Occipital lobe (tissue), 3 donors: ENCODE measurements at places on chromosomes 2 and 18. TPM values are rescaled to one million over a fixed set of nuclear protein-coding genes. Genes with fewer than 3 reads are reported as not detected.

The PSTPIP2 gene
- total RNA-seq = 1.6 TPM

The ANKRD29 gene
- total RNA-seq = 1.2 TPM

The CBLN2 gene
- 39.3 TPM for total RNA-seq

The SLC30A3 gene
- 0.47 TPM for total RNA-seq

The CLEC4F gene
- total RNA-seq = not detected

The DUSP19 gene
- total RNA-seq = 19.3 TPM

The MFSD6 gene
- total RNA-seq = 45.1 TPM

The SLC14A1 gene
- total RNA-seq = 4.1 TPM

The PRSS56 gene
- not detected for total RNA-seq

The C1GALT1C1L gene
- total RNA-seq = not detected

The ALMS1 gene
- 76.0 TPM for total RNA-seq

The POTEJ gene
- total RNA-seq = not detected

The CCT4 gene
- total RNA-seq = 204 TPM

The DSG4 gene
- total RNA-seq = not detected

The CPLX4 gene
- not detected for total RNA-seq

The ERLEC1 gene
- 62.5 TPM for total RNA-seq

The DES gene
- 2.3 TPM for total RNA-seq

The ZNF385B gene
- 18.4 TPM for total RNA-seq

The DSG1 gene
- total RNA-seq = 0.16 TPM

The SERPINB3 gene
- total RNA-seq = not detected

The MYOM1 gene
- total RNA-seq = 2.3 TPM

The FOXI3 gene
- total RNA-seq = 0.47 TPM

The MRO gene
- total RNA-seq = 0.94 TPM

The SOX11 gene
- total RNA-seq = 413 TPM

The ARL6IP6 gene
- 38.2 TPM for total RNA-seq

The RAD51AP2 gene
- 0.47 TPM for total RNA-seq

The SPR gene
- 1.2 TPM for total RNA-seq

The ITPRID2 gene
- 41.0 TPM for total RNA-seq

The ZNF513 gene
- total RNA-seq = 12.0 TPM

The LIMS3 gene
- total RNA-seq = 2.3 TPM

The DSG3 gene
- 0.16 TPM for total RNA-seq

The LYPD6 gene
- 14.3 TPM for total RNA-seq

The R3HDM1 gene
- 360 TPM for total RNA-seq

The CFC1 gene
- not detected for total RNA-seq

The TNFAIP6 gene
- total RNA-seq = 0.31 TPM

The MARCHF4 gene
- total RNA-seq = 8.7 TPM

The NYAP2 gene
- total RNA-seq = 7.8 TPM

The FRZB gene
- total RNA-seq = 19.8 TPM

The ZSWIM2 gene
- total RNA-seq = 1.2 TPM

The POMC gene
- total RNA-seq = 0.78 TPM

The LAMA1 gene
- total RNA-seq = 15.1 TPM

The SLC11A1 gene
- 1.7 TPM for total RNA-seq
